ENCODE measurements at places on chromosomes 11 and 22.

DNA sequence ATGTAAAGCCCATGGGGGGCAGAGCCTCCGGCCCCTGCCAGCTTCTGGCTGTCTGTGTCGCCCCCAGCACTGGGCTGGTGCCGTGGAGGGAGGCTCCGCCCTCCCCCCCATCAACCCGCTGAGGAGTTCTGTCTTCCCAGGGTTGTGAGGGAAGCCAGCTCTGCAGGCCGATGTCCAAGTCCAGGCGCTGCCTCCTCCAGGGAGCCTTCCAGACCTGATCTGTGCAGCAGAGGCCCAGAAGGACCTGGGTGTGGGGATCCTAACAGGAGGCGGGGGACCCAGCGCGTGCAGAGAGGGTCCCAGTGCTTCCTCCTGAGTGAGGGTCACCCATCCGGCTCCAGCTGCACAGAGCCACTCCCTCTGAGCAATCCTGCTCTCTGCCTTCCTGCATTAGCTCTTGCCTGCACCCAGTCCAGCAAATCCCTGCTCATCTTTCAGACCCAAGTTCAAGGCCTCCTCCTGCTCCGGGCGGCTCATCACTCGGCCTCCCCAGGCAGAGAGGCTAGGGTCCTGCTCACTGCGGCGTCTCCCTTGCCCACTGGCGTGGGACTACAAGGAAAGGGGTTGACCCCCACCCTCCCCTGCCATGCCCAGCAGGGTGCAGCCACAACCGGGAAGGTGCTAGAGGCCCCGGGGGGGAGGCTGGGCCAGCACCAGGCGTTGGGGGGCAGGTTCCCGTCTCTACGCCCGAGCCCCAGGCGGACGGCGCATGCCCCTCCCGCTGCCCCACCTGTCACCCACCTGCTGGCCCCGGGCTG lies 16.4 kb downstream of the PRR33 start:
- peak; percentile 42 for DNase-seq

- DNase-seq = no peak
Observed at GRCh38 chr11:105032495-105032894, 2.4 kb downstream of the CASP1 start.

- no peak for DNase-seq
Observed at GRCh38 chr11:64568584-64569140, 22.4 kb upstream of the SLC22A12 start.

GRCh38 chr11:123853038-123853437 lies 32.4 kb downstream of the TMEM225 start:
- no peak for DNase-seq

Data from pancreas (tissue), 10 donors.